ENCODE measurements at places on chromosomes 7 and 10. TPM values are rescaled to one million over a fixed set of nuclear protein-coding genes. Genes with fewer than 3 reads are reported as not detected.
A peak's percentile ranks its signal among the peaks of the same experiment; 100 is the strongest.

DNA sequence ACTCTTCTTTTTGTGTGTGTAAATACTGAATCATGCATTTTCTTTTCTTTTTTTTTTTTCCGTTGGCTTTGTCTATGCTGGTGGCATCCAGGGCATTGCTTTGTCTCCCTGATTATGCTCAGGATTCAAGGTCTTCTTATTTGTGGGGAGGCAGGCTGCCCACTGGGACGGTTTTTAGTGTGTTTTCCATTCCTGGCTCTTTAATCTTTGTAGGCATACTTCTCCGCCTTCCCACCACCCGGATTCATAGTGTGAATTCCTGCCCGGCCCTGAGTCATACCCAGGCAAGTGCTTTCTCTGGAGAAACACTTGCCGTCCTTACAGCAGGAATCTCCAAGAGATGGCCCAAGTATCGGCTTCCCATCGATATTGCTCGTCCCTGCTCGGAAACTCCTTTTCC is 5.2 kb downstream of the ZNF655 start:
- DNase-seq: no peak

DNA sequence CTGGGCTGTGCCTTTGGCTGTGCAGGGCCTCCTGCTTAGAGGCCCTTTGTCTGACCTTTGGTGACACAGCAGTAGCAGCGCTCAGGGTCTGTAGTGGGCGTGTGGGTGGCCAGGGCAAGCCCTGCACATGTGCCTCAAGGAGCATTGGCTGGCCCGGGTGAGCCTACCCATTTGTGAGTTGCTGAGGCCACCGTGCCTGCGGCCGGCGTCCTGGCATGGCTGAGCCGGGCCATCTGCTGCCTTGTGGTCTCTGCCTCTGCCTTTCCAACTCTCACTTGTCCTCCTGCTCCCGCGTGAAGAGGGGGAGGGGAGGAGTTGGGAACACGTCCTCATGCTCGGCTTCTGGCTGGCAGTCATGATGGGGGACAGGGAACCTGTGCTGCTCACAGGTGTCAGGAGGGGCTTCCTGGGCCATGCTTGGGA is 9.2 kb upstream of the ORAI2 start:
- DNase-seq: no peak

DNA sequence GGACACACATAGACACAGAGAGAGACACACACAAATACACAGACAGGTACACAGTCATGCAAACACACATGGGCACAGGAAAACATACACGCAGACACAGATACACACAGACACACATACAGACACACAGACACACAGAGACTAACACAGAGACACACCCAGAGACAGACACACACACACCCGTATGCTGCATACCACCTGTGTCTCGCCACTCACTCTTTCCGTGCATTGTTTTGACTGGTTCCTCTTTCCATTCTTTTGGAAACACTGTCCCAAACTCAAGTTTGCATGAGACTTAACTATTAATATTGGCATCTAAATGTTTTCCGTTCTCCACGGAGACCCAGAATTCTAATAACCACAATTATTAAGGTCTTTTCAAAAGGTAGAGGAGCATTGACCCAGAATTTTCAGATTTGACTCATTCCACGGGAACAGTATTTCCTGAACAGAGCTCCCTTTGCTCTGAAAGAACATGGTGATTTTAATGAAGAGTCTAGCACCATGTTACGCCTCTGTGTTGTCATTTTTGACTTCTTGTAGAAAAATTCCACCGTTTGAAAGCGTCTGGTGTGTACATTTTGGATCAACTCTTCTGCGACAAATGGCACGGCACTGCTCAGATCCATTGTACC is 141.2 kb upstream of the RNF32 start:
- DNase-seq: no peak

GRCh38 chr7:137169282-137169698 is 174.2 kb downstream of the PTN start:
- no peak for DNase-seq

DNA sequence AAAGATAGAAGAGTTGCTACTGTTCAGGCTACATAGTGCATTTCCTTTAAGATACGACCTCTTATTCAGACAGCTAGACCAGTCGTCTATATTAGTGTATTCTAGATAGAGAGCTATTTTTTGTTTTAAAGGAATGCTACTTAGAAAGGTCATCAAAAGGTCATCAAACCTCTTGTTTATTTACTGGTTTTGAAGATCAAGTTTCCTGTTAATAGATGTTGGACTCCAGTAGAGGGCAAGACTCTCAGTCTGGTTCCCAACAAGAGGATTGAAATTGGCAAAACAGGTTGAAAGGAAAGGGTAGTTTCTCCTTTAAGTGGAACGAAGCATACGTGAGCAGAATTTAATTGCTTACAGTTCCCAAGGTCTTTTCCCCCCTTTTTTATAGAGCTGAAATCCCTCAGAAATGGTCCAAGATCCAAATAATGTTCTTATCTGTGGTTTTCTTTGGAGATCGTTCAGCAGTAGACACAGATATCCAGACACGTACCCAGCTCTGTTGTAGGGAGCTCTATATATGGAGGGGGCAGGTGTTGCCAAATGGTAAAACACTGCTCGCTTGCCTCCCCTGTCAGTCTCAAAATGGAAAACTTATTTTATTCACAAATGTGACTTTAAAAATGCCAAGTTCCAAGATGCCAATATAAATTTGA is 37.2 kb downstream of the BAMBI start:
- DNase-seq: no peak

DNA sequence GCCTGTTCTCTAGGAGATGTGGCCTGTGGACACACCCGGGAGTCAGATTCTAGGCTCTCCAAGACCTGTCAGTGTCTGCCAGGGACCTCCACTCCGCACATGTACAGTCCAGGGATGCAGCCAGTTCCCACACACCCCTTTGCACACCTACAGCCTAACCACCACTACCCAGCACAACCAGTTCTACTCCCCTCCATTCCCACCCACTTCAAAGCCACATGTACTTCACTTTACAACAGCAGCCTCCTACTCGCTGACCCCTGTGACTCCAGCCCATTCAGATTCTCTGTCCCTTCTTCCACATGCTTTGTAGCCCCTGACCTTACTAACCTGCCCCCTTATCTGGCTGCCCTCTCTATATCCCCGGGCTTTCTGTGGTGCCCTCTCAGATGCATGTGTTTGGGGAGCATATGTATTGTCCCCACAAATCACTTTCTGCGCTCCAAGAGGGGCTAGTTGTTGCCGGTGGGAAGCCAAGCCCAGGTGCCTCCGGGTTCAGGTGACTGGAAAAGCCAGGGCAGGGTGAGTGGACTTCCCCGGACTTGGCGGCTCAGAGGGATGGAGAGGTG is 7.2 kb downstream of the LBX1 start:
- no peak for DNase-seq

DNA sequence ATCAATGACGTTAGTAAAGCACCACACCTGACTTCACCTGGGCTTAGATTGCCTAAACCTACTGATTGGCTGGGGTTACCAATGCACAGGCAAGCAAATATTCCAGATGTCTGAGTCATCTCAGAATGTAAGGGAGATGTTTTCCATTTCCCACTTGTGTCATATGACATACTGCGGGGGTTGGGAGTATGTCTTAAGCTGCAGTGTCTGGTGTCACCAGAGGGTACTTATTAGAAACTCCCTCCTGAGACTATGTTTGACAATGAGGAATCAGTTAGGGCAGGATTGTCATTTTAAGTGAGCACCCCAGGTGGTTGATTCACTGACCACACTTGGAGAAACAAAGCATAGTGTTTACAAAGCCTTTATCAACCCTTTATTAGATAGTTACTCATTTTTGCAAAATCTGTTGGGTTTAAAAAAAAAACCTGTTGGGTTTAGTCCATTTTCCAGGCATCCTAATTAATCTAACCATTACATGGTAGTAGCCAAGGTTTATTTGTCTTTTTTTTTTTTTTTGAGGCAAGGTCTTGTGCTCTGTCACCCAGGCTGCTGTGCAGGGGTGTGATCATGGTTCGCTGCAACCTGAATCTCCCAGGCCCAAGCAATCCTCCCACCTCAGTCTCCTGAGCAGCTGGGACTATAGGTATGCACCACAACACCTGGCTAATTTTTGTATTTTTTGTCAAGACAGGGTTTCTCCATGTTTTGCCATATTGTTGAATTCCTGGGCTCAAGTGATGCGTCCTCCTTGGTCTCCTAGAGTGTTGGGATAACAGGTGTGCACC is 72.5 kb downstream of the CDK6 start:
- no peak for DNase-seq

DNA sequence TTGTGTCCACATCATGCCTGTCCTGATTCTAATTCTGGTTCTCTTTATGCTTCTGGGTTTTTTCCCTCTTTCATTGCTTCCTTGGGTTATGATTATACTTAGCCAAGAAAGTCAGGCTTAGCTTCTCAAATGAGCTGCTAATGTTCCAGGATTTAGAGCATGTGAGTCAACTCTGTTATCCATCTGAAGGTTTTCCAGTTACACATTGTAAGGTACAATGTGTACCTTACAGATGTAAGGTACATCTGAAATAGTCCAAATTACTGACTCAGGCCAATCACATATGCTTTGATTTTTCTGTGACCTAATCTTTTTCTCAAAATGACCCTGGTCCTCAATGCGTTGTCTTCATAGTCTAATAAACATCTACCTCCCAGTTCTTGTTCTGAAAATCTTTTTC is 13.3 kb upstream of the MIOS start:
- DNase-seq: no peak

DNA sequence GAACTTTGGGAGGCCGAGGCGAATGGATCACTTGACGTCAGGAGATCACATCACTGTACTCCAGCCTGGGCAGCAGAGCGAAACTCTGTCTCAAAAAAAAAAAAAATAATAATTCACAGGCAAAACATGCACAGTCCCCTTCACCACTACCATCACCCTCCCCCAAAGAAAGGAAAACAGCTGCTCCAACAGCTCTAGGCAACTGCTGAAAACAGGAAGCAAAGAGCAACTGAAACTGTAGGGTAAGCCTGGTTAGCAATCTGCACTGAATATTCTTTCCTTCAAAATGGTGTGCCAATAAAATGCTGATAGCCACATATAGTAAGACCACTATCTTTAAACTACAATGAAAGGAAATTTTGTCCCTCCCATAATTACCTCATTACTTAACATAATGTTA is 11.8 kb downstream of the NT5C2 start:
- DNase-seq: no peak

GRCh38 chr10:116521424-116522290 is 24.1 kb upstream of the PNLIP start:
- peak; percentile 40 for DNase-seq

GRCh38 chr10:8346861-8347260 is 292.4 kb downstream of the GATA3 start:
- no peak for DNase-seq

DNA sequence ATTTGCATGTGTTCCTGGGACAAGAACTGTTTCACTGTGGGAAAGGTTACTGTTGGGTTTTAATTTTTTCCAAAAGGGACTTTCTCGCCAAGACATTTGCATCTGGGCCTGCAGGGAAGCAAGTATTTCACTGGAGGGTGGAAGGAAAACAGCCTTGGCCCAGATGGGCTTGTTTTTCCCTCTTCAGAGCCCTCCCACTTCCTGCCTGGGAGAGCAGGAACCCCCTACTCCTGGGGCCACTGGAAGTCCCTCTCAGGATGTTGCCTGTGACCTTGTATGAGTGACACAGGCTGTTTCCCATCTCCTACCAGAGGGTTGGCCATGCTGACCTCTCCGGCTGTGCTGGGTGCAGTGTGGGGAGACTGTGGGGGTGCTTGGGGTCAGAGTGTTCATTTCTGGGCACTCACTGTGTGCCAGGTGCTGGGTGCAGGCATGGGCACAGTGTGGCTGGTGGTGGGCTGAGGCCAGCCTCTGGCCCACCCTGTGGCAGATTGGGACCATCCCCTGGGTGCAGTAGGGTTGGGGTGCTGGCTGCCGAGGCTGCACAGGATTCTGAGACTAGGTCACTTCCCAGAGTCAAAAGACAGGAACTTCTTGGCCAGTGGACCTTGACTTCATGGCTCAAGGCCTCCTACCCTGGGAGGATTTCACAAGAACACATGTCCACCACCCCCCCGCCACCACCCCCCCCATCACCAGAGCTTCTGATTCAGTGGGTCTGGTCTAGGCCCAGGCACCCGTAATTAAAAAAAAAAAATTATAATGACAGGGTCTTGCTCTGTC is 10.2 kb downstream of the TSPAN15 start:
- no peak for DNase-seq

- no peak for DNase-seq
Observed at GRCh38 chr10:51206500-51206899, 132.2 kb downstream of the PRKG1 start.

- no peak for DNase-seq
Observed at GRCh38 chr10:62092301-62093030, 176.2 kb downstream of the RTKN2 start.

GRCh38 chr10:121741248-121741792 is 143.1 kb upstream of the FGFR2 start:
- DNase-seq: no peak

DNA sequence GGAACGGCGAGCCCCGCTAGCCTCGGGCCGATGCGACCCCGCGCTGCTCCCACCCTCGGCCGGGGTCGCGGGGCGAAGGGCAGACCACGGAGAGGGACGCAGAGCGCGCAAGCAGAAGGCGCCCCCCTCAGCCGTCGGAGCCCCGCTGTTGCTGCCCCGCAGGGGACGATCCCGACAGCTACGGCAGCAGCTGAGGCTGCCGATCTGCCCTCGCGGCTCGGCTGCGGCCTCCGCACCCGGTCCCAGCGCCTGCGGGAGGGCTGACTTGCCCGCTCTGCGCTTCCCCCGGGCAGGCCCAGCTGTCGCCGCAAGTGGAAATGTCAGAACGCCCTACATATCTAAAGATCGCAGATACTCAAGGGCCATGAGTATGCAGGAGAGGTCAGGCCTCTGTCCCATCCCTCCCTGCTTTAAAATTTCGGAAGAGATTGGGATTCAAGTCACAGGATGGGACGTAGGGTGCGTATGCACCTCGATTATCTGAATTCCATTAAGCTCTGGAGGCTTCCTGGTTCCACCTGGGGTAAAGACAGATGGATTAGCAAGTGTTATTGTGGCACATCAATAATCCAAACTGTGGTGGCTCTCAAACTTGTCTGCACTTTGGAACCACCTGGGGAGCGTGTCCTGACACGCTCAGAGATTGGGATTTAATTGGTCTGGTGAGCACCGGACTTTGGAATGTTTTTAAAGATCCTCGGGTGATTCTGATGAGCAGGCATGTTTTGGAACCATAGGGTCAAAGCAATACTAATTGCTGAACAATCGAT is at the start of gene CRPPA:
Gene CRPPA (minus strand): TSS at position 206 of the 770 bp plus-strand sequence. CDS start 216 bp downstream, outside the sequence.
- DNase-seq: peak; percentile 47

- no peak for DNase-seq
Observed at GRCh38 chr7:99560834-99561736, 2.6 kb downstream of the ZNF655 start.

DNA sequence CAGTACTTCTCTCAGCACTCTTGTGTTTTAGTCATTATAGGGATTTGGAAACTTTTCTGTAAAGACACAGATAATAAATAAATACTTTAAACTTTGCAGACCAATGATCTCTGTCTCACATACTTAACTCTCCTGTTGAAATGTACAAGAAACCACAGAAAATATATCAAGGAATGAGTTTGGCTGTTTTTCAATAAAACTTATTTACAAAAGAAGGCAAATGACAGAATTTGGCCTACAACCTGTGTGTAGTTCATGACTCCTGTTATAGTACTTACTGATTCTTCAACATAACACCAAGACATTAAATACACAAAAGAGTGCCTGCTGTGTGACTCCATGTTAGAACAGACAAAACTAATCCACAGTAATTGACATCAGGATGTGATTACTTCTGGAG is 510.0 kb upstream of the PHF14 start:
- no peak for DNase-seq

NUTM2A gene
- 0.29 TPM for total RNA-seq

C10orf90 gene
- not detected for total RNA-seq

FOXI2 gene
- not detected for total RNA-seq

NEUROG3 gene
- not detected for total RNA-seq

TMEM178B gene
- 0.05 TPM for total RNA-seq

ANKRD30A gene
- total RNA-seq: not detected

MEST gene
- total RNA-seq: 2.9 TPM

GDF2 gene
- not detected for total RNA-seq

HOXA5 gene
- total RNA-seq: not detected

MRC1 gene
- not detected for total RNA-seq

Data from activated CD8-positive, alpha-beta T cell treated with anti-CD3 and anti-CD28 coated beads, Interleukin-2, amount 10 ng/mL, durations not matched to agents 7 days and 5 days (primary cell).